ENCODE measurements at places on chromosomes 2 and 18.

GRCh38 chr2:234292205-234292961 lies 204.5 kb downstream of the ARL4C start:
- no peak for DNase-seq

- no peak for DNase-seq
Observed at GRCh38 chr2:190578158-190579057, 43.9 kb upstream of the NEMP2 start.

GRCh38 chr2:201532686-201533304 lies 81.3 kb downstream of the STRADB start:
- no peak for DNase-seq

DNA sequence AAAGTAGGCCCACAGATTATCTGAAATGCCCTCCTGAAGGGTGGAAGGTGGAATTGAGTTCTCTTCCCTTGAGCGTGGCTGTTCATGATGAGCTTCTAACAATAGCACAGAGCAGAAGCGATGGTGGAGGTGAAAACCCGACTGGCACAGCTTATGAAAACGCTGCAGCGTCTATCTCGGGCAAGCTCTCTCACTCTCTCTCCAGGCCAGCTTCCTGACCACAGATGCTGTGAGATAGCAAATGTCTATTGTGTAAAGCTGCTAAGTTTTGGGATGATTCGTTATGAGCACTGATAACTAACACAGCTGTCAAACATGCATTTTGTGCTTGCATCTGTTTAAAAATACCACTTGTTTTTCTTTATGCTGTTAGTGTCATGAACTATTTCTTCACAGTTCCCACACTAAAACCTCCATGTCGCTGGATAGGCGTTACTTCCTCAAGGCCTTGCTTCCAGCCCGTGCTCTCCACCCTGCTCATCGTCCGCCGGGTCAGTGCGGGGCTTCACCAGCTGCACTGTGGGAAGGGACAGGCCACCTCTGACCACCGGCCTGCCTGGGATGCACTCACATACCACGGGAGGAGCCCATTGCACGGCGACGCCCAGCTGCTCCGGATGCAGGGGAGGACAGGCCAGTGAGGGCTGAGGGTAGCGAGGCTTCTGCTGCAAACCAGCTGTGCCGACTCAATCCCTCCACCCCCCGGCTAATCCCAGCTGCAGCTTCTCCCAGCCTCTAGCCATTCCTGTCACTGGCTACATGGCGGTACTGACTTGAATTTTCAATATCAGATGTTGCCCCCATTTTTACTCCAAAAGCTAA lies 60.0 kb upstream of the OTOS start:
- no peak for DNase-seq

DNA sequence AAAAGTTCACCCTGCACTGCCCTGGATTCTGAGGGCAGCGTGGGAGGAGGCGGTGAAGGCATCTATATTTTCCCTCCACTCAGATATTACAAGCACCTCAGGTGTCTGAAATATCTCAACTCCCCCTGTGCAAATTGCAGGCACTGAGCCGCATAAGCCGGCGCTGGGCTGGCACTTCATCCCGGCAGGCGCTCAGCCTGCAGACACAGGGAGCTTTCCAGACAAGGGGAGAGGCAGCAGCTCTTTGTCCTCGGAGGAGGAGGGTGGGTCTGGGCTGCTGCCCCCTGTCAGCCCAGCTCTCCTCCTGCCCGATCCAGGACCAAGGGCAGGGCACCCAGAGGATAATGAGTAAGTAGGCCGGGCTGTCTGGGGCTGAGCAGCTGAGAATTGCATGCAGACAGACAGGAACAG lies 189.3 kb upstream of the MYT1L start:
- DNase-seq: no peak

- DNase-seq: no peak
Observed at GRCh38 chr2:70987386-70987785, 7.3 kb downstream of the TEX261 start.

- DNase-seq: no peak
Observed at GRCh38 chr18:50135903-50136302, 59.0 kb downstream of the MYO5B start.

- no peak for DNase-seq
Observed at GRCh38 chr18:55124078-55124763, 165.0 kb upstream of the CCDC68 start.

GRCh38 chr2:44167908-44168680 lies 581 bp upstream of the PPM1B start:
- DNase-seq: peak; percentile 99

- no peak for DNase-seq
Observed at GRCh38 chr2:135931776-135932443, 53.5 kb downstream of the DARS1 start.

Measured in psoas muscle (tissue), 8 donors.